ENCODE measurements at places on chromosomes 4 and X. TPM values are rescaled to one million over a fixed set of nuclear protein-coding genes. Genes with fewer than 3 reads are reported as not detected.

The CENPVL1 gene
- not detected for total RNA-seq

DNA sequence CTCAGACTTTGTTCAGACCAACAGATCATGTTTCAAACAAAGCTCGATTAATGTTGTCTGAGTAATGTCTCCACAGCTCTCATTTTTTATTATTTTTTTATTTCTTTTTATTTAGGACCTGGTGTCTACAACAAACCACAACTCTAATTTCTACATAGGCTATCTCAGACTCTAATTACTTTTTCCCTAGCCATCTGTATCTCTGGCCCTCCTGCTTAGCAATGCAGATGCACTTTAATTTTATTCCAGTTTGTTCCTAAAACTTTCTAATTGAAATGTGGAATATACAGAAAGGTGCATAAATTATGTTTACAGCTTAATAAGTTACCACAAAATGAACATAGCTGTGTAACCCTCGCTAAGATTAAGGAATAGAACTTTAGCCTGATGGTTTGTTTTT is 119.2 kb upstream of the MID1IP1 start:
- no peak overlapping the region for H3K4me3 ChIP-seq
- H3K27me3 ChIP-seq: peaks cover 2% of the 10 kb centered on the region
- no peaks in the 10 kb centered on the region for H3K4me1 ChIP-seq
- H3K36me3 ChIP-seq: no peaks in the 10 kb centered on the region
- no peak overlapping the region for H3K27ac ChIP-seq
- DNase-seq: no peak

The DUX4 gene
- total RNA-seq: not detected

GRCh38 chrX:85930099-85930498 is 117.3 kb downstream of the CHM start:
- H3K36me3 ChIP-seq: no peaks in the 10 kb centered on the region
- no peak overlapping the region for H3K4me3 ChIP-seq
- H3K27ac ChIP-seq: no peak overlapping the region

DNA sequence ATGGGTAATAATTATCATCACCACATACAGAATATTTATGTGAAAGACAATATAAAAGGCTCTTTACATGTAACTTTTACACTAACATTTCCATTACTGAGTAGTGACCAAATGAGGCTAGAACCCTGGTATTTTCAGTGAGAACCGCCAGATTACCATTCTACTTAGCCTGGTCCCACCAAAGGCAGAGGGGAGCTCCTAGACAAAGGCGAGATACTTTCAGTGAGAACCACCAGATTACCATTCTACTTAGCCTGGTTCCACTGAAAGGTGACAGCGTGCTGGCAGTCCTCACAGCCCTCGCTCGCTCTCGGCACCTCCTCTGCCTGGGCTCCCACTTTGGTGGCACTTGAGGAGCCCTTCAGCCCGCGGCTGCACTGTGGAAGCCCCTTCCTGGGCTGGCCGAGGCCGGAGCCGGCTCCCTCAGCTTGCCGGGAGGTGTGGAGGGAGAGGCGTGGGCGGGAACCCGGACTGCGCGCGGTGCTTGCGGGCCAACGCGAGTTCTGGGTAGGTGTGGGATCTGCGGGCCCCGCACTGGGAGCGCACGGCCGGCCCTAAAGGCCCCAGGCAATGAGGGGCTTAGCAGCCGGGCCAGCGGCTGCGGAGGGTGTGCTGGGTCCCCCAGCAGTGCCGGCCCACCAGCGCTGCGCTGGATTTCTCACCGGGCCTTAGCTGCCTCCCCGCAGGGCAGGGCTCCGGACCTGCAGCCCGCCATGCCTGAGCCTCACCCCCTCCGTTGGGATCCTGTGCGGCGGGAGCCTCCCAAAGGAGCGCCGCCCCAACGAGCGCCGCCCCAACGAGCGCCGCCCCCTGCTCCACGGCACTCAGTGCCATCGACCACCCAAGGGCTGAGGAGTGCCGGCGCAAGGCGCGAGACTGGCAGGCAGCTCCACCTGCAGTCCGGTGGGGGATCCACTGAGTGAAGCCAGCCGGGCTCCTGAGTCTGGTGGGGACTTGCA is 1276.1 kb downstream of the PCDH7 start:
- DNase-seq: no peak
- H3K27ac ChIP-seq: no peak overlapping the region
- H3K4me3 ChIP-seq: no peak overlapping the region
- H3K36me3 ChIP-seq: no peaks in the 10 kb centered on the region
- H3K27me3 ChIP-seq: no peaks in the 10 kb centered on the region

The ASB12 gene
- total RNA-seq: not detected

- H3K36me3 ChIP-seq: no peaks in the 10 kb centered on the region
- H3K4me1 ChIP-seq: no peaks in the 10 kb centered on the region
- no peak for DNase-seq
- no peak overlapping the region for H3K4me3 ChIP-seq
- no peak overlapping the region for H3K27ac ChIP-seq
Observed at GRCh38 chrX:48492293-48492910, 16.4 kb upstream of the PORCN start.

The TMEM271 gene
- not detected for total RNA-seq

DNA sequence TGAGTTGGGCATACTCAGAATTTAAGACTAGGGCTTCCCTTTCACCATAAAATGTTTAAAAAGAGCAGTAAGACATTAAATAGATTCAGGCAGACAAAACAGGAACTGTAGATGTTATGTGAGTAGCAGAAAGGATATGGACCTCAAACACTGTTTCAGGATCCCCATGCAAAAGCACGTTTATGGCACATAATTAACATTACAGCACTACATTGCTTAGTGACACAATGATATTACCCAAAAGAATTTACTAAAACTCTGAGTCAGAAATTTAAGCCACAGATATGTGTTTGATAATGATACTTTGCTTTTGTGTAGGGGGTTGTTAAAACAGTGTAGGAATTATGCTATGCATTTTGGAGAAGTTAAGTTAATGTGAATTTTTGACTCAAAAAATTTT is 266.3 kb downstream of the PDGFC start:
- no peak overlapping the region for H3K27ac ChIP-seq
- H3K4me3 ChIP-seq: no peak overlapping the region
- no peak for DNase-seq
- H3K4me1 ChIP-seq: no peaks in the 10 kb centered on the region
